AG10803 (cell line): ENCODE measurements at places on chromosomes 3 and 15.
A peak's percentile ranks its signal among the peaks of the same experiment; 100 is the strongest.

- no peak for DNase-seq
Observed at GRCh38 chr15:49064281-49064653, 18.0 kb upstream of the SECISBP2L start.

DNA sequence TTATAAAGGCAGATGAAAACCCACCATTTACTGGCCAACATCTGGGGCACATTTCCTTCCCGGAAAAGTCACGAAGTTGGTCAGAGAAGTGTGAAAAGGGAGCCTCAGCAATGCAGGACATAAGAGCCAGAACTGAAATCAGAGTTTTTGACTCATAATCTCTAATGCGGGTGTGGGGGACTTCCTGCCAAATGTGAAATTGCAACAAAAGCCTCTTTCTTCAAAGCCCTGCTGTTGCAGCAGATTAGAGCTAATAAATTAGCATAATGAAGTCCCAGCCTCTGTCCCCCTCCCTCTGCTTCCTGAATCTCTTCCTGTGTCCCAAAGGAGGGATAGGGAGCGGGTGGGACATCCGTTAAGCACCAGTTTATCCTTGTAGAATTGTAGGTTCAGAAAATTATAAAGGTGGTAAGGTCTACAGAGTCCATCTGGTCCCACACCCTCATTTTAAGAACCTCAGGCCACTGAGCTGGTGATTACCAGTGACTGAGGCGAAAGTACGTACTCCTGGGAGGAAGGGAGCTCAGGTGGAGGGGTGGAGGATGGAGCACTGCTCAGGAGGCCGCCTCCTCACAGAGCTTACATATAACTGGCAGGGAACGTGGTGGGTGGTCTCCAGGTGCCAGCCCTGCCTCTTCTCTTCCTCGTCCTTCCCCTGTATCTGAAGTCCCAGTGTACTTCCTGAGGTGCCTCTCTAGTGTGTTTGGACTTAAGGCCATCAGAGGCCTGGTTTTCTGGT is 35.0 kb downstream of the ST6GAL1 start:
- DNase-seq, result no peak

GRCh38 chr3:121969631-121970030 is 52.4 kb downstream of the ILDR1 start:
- no peak for DNase-seq

- no peak for DNase-seq
Observed at GRCh38 chr3:71689291-71689690, 35.9 kb downstream of the EIF4E3 start.

DNA sequence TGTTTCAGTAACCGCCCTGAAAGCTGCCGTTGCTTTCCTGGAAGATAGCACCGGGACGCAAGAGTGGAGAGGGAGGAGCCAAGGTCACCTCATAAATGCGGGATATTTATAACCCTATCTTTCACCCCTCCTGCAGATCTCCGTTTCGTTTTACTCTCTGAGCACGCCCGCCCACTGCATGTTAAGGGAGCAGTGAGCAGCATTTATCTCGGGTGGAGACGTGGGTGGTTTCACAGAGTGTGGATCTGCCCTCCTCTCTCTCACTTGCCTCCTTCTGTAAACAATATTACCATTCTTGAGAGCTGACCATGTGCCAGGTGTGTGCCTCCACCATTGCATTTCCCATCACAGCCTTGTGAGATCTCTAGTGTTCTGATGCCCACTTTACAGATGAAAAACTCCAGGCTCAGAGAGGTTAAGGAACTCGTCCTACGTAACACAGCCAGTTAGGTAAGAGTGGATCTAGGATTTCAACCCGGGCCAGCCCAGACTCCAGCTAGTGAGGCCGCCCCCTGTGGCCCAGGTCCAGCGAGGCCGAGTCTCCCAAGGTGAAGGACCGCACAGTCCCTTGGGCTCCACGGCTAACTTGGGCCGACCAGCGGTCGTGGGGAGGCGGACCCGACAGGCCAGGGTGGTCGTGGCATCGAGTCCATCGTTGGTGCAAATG is 16.9 kb upstream of the SEMA4B start:
- DNase-seq, result peak; percentile 61

DNA sequence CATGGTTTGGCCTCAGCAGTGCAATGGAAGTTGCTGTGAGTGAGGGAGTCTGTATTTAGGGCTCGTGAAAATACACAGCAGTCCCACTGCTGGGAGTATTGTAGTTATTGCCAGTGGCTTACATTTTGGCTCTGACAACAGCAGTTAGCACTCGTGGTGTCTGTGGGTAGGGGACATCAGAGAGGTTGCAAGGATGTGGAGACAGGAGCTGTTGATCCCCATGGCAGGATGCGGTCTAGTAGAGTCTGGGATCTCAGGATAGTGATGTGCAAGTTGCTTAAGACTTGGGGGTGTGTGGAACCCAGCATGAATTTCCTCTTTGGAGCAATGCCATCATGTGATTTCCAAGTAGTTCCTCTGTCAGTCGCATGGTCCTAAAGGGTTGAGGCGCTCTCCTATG is 59.9 kb downstream of the GALK2 start:
- no peak for DNase-seq

DNA sequence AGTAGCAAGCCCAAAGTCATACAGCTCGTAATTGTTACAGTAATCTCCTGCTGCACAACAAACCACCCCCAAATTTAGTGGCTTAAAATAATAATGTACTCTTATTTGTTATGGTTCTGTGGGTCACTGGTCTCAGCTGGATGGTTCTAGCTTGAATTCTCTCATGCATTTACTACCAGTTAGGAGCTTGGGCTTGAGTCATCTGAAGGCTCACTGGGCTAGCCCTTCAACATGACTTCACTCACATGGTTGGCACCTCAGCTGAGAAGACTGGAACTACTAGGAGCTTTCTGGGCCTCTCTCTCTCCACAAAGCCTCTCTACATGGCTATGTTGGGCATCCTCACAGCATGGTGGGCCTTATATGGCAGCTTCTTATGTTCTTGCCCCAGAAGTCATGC is 12.5 kb downstream of the PCOLCE2 start:
- no peak for DNase-seq

DNA sequence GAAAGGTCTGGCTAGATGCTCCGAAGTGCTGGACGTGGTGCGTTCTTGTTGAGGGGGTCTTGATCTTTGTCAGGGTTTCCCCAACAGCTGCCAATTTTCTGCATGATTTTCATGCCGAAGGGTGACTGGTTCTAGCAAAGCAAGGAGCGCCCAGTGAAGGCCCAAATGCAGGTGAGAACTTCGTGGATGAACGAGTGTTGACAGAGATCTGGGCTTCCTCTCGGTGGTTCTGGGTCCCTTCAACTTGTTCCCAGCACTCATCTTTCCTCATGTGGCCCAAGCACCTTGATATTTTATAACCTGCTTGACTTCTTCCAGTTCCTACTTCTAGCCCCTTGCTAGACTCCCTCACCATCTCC is 40.8 kb upstream of the TFRC start:
- no peak for DNase-seq

DNA sequence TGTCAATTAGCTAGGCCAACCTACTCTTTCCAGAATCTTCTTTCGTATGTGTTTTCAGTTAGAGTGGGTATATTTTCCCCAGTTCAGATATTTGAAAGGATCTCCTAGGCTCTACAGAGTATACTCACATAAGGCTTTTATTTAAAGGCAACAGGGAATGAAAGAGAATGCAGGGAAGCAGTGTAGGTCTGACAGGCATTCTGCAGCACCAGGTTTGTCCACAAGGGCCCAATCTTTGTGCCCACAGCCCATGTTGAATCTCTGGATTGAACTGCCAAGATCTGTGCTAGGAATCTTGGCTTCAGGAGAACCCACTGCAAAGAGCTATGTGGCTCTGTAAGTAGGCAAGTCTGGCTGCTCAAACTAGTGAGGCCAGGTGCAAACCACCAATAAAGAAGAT is 24.2 kb upstream of the GALNT15 start:
- no peak for DNase-seq

GRCh38 chr15:50051811-50052419 is 67.1 kb downstream of the ATP8B4 start:
- peak; percentile 89 for DNase-seq

- no peak for DNase-seq
Observed at GRCh38 chr15:47817969-47818548, 100.8 kb downstream of the SEMA6D start.

- no peak for DNase-seq
Observed at GRCh38 chr15:68300115-68300940, 22.8 kb downstream of the FEM1B start.

DNA sequence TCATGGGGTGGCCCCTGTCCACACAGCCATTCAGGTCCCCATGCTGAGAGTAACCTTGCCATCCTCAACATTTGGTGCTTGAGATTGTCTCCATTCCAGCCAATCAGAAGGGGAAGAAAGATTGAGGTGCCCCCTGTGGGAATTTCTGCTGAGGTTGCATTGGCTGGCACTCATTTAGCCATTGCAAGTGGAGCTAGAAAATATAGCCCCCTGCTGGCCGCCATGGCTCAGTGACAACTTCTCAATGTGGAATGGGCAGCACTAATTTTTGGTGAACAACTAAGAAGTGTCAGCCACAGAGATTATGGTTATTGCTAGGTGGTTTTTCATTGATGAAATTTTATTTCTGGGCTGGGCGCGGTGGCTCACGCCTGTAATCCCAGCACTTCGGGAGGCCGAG is 22.0 kb downstream of the COL6A6 start:
- DNase-seq, result peak; percentile 41

GRCh38 chr3:27025718-27026117 is 343.5 kb downstream of the NEK10 start:
- DNase-seq, result no peak

- DNase-seq, result peak; percentile 58
Observed at GRCh38 chr3:177591379-177591778, 394.1 kb upstream of the TBL1XR1 start.

- DNase-seq, result no peak
Observed at GRCh38 chr3:52769786-52770455, 819 bp downstream of the NEK4 start.

GRCh38 chr15:25869701-25870100 is 6.6 kb upstream of the ATP10A start:
- DNase-seq, result no peak

DNA sequence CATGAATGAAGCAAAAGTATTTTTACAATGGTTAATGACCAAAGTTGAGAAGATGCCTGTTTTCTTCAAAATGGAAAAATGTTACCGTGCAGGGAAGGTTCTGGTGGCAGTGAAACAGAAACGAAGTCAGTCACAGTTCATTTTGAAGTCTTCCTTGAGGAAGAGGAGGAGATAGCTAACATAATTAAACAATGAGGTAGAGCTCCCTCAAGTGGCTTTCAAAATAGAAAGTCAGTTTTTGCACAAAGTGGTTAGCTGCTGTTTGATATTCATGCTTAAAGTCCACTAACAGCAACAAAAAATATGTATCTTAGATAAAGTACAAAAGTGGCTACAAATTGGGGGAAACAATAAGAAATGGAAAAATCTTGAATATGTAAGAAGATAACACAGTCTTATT is 87.3 kb downstream of the TFG start:
- peak; percentile 43 for DNase-seq

DNA sequence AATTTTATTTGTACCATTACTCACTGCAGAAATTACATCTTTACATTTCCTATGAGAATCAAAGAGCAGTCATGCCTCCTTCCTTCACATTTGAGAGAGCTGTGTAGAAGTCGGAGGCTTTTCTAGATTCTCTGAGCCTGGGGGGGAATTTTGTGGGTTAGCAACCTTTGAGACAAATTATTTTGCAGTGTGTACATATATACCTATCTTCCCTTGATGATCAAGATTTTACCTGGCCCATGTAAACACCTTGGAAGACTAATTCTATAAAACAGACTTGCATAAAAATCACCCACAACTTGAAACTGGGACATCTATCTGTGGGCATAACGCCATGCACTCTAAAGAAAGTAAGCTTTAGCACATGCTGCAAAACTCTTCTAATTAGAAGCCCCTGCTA is 491.5 kb upstream of the MDFIC2 start:
- DNase-seq, result no peak
